NCI-H187 treated with DMSO at 0.1 percent for 48 hours (cell line): ENCODE measurements at places on chromosomes 6 and 20.

DNA sequence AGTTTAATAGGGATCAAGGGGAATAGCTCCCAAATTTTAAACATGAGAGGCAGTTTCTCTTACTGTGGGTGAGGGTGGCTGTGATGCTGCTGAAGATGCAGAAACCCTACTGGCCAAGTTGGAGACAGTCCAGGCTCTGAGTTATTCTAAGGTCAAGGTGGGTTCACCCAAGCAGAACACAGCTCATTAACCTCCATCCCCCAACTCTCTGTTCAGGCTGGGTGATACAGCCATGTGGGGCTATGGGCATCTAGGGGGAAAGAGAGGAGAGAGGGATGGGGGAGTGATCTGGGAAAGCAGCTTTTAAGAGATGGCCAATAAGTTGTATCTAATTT is 18.9 kb upstream of the TRAM2 start:
- no peak for DNase-seq

GRCh38 chr20:59747671-59748515 is 143.6 kb downstream of the PHACTR3 start:
- DNase-seq: no peak

- DNase-seq: no peak
Observed at GRCh38 chr6:47532981-47533585, 55.5 kb downstream of the CD2AP start.

DNA sequence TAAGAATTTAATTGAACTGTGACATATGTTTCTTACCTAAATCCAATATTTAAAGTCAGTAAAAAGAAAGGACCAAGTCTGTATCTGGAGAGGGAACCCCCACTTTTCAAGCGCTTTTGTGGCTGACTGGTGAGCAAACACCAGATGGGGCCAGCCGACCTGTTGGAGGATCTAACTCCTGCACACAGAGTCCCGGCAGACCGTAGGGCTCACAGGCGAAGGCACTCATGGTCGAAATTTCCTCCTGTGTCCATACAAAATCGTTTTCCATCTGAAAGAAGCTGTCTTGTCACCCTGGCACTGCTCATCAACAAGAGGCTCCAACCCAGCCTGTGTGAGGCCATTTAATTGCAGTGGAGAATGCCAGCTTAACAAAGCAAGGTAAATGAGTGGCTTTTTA is 94.0 kb downstream of the SCML4 start:
- DNase-seq: no peak

GRCh38 chr6:30719356-30719755 is 796 bp upstream of the TUBB start:
- no peak for DNase-seq

- no peak for DNase-seq
Observed at GRCh38 chr20:53016071-53016470, 43.9 kb downstream of the TSHZ2 start.

GRCh38 chr6:159935065-159935464 is 33.8 kb upstream of the IGF2R start:
- DNase-seq: no peak

DNA sequence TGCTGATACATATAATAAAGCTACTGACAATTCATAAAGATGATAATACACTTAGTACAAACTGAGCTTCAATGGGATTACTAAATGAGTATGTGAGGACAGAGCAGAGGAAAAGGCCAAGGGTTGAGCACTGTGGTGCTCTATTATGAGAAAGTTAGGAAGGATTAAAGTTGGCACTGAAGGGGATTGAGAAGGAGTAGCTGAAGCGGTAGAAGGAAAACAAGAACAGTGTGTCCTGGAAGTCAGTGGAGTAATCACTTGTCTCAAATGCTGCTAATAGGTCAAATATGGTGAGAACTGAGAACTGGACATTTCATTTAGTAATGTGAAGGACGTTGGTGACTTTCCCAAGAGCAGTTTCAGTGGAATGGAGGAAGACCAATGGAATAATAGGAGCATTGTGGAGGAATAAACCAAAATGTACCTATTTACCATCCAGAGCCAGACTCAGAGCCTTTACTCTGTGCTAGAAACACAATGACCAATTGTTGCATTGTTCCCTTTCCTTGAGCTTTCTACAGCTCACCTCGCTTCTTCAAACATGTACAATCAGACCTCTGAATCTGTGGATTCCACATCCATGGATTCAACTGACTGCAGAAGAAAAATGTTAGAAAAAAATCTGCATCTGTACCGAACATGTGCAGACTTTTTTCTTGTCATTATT is 255.9 kb downstream of the LAMA2 start:
- no peak for DNase-seq

DNA sequence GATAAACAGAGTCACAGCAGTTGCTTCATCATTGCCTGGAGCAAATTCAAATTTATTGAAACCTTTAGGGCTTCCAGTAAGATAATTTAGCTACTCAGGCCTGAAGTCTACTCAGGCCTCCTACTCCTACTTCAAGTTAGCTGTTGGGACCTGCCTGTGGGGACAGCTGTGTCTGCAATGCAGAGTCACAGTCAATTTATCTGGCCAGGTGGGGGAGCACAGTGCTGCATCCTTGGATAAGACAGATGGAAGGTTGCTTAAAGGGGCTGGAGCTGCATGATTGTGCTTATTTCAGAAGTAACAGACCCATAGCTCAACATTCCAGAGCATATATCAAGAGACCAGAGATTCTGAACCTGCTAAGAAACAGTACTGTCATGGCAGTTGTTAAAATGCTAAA is 932.1 kb downstream of the QKI start:
- DNase-seq: no peak

GRCh38 chr6:115582386-115582785 is 478.3 kb downstream of the FRK start:
- no peak for DNase-seq

- DNase-seq: no peak
Observed at GRCh38 chr20:43728686-43729255, 2.0 kb upstream of the GTSF1L start.

DNA sequence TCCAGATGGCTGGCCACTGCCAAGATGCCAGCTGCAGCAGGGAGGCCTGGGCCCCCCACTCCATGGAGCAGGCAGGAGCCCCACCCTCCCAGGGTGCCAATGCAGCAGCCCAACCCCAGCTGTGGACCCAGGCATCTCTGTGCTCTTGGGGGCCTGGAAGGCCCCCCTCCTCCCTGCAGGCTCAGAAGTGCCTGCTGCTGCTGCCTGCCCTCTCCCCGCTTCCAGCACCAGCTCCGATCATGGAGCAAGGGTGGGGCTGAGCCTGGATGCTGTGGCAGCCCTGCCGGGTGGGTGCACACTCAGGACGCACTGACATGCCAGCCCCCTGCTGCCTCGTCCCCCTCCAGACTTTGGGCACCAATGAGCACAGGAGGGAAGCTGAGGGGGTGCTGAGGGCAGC is 14.8 kb upstream of the ABCC10 start:
- no peak for DNase-seq

- peak; percentile 32 for DNase-seq
Observed at GRCh38 chr6:81752084-81752920, at the start of gene TENT5A. Gene TENT5A, minus strand, starts transcription at chr6:81752681. Its CDS starts 540 bp downstream, at chr6:81752141.

DNA sequence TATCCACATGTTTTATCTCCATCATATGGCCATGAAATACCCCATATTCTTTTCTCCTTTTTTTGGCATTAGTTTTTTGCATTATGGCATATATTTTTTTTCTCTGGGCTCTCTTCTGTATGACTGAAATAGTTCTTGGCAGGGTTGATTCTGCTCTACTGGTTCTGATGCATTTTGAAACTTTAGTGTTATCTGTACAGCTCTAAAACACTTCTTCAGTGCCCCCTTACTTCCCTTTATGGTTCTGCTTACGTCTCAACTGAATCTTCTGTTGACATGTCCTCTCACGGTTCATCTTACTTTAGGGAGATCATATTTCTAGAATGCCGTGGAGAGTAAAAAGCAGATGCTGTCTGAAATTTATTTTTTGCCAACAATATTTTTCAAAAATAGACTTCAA is 23.2 kb upstream of the TXNDC5 start:
- no peak for DNase-seq

GRCh38 chr6:157462956-157463742 is 82.2 kb downstream of the ZDHHC14 start:
- no peak for DNase-seq

DNA sequence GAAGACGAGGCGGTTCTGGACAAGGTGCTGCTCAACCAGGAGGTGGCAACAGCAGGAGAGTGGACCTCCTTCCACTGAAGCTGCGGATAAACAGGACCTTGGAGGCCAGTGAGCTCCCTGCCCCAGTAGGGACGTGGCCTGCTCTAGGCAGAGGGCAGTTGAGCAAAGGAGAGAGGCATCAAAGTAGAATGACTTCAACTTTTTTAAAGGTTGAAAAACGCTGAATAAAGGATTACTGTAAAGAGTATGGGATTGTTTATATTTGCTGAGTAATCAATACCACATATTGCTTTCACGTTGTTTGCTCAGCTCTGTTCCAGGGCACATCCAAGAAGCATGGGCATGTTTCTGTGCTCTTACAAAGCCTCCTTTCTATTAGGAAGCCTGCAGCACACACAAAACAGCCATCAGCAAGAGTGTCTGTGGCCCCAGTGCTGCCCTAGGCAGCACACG is 48.1 kb downstream of the ERMARD start:
- DNase-seq: no peak

DNA sequence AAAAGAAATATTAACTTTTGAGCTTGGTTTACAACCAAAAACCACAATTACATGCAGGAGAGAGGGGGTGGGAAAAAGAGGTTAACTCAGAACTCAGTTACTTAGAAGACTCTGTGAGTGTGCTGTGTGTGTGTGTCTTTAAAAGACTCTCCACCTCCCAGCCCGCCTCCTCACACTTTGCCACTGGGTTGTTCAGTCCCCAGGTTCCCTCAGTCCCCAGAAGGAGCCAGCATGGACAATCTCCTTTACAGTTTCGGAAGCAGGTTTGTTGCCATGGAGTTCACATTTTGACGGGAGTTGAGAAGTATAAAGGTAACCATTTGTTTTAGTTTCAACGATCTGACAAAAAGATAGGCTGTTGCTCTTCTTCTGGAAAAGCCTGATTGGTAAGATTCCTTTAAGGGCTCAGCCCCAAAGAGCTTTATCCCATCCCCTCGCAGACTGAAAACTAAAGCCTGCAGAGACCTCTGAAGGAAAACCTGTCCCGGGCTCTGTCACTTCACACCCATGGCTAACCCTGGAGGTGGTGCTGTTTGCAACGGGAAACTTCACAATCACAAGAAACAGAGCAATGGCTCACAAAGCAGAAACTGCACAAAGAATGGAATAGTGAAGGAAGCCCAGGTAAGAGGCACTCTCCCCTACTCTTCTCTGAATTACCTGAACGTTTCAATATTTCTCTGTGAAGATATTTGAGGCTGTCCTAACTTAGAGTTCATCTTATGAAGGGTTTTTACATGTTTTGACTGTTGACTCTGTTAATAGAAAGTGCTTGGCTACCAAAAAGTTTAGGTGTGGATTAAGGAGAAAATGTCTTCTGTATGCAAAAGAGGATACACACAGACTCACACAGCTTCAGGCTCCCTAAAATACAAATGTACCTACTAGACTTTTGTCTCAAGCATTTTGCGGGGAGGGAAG is at the start of gene SPTLC3:
SPTLC3 (plus strand) TSS at position 212 of the 921 bp plus-strand sequence; CDS start at position 508, 296 bp downstream.
- no peak for DNase-seq

DNA sequence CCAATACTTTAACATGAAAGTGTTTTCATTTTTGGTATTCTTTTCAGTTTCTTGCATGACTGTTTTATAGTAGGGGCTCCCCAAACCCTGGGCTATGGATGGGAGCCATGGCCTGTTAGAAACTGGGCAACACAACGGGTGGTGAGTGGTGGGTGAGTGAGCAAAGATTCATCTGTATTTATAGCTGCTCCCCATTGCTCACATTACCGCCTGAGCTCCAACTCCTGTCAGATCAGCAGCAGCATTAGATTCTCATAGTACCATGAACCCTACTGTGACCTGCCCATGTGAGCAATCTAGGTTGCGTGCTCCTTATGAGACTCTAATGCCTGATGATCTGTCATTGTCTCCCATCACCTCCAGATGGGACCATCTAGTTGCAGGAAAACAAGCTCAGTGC is 42.3 kb upstream of the HMGCLL1 start:
- no peak for DNase-seq

DNA sequence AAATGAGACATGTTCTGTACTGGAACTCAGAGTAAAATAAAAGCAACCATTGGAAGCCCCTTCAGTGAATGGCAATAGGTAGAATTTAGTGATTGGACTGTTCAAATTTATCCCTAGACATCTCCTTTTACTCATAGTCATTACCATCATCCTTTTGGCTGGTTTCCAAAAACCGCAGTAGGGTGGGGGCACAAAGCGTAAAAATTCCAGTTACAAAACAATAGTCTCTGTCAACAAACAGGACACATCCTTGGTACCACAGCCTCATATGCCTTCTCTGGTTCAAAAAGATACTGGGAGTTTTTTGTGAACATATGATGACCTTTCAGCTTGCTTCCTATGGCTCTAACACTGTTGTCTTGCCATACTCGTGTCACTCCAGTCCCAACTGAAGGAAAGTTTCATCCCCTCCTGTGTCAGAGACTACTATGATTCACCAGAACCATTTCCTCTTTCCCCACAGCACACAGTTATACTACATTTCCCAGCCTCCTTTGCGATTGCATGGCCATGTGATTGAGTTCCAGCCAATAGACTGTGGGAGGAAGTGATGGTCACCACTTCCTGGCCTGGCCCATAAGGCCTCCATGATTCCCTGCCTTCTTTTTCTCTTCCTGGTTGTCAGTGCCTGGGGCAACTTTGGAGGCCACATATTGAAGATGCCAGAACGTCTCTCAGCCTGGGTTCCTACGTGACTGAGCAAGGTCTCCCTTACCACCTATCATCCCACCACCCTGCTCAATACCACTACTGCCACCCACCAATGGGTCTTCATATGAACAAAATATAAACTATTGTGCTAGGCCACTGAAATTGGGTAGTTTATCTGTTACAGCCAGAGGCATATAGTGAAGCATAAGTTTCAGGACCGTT is 162.4 kb downstream of the ID4 start:
- DNase-seq: no peak

DNA sequence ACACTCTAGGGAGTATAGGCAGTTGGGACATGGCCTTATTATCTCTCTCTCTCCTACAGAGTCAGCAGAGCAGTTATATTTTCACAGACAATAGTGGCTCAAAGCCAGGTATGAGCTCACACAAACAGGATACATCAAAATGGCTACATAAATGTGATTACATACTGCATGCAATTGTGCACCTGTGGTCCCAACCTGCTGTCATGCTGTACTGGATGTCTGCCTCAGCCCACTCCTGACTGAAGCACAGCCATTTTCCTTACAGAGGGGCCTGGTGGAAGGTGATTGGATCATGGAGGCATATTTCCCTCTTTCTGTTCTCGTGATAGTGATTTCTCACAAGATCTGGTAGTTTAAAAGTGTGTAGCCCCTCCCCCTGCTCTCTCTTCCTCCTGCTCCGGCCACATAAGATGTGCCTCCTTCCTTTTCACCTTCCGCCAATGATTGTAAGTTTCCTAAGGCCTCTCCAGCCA is 37.0 kb upstream of the SAMHD1 start:
- no peak for DNase-seq

GRCh38 chr6:168045141-168045691 is 33.8 kb downstream of the FRMD1 start:
- DNase-seq: no peak

GRCh38 chr6:41887331-41887751 is 7.8 kb downstream of the USP49 start:
- no peak for DNase-seq

- no peak for DNase-seq
Observed at GRCh38 chr20:33963751-33964150, 30.0 kb upstream of the RALY start.
